ENCODE measurements at places on chromosomes 5 and 9.

GRCh38 chr5:119037496-119038215, 33.2 kb upstream of the DMXL1 start:
- no peak for DNase-seq

DNA sequence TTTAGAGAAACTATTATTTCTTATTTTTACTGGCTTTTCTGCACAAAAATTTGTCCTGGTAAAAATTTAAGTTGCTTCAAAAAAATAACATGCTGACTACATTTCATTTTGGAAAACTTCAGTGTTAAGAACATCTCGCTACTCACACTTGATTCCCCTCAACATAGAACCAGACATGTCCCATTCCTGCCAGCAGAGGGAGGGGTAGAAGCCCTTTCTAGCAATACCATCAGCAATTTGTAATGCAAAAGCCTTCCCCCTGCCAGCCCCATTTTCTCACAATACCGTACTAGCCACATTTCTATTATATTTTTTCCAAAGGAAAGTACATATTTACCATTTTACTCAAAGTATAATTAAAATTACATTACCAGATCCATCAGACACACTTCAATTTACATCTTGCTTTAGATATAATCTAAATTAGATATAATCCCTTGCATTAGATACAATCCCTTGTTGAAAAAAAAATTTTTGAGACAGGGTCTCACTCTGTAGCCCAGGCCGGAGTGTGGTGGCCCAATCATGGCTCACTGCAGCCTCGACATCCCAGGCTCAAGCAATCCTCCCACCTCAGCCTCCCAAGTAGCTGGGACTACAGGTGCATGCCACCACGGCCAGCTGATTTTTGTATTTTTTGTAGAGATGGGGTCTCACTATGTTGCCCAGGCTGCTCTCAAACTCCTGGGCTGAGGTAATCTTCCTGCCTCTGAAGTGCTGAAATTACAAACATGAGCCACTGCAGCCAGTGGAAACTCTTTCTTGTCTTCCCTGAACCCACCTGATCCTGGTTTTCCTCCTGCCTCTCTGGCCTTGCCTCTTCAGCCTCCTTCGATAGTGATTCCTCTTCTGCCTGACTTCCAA, 39.6 kb upstream of the IDNK start:
- DNase-seq: peak; percentile 75

GRCh38 chr9:78239506-78239905, 3.6 kb downstream of the CEP78 start:
- no peak for DNase-seq

GRCh38 chr5:145920542-145921210, 15.7 kb upstream of the SH3RF2 start:
- DNase-seq: no peak

DNA sequence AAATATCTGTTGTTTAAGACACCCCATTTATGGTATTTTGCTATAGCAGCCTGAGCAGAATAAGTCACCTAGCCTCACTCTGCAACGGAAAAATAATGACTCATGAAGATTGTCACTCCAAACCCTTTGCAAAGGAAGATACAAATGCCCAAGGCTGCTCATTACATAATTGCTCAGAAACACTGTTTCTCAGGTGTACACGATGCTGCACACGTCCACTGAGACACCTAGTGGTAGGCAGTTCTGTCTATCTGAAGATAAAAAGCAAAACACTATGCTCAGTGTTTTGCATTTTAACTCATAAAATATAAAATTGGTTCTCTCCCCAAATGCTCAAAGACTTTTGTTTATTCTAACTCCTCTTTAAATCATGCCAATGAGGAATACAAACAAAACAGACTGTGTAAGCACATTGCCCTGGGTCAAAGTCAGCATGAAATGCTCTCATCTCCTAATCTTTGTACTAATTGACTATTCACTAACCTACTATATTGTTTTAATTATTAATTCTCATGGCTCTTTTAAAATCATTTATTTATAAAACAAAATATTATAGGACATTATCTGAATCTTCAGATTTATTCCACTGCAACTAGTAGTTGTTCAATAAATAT, 7.7 kb upstream of the TSLP start:
- DNase-seq: peak; percentile 39

DNA sequence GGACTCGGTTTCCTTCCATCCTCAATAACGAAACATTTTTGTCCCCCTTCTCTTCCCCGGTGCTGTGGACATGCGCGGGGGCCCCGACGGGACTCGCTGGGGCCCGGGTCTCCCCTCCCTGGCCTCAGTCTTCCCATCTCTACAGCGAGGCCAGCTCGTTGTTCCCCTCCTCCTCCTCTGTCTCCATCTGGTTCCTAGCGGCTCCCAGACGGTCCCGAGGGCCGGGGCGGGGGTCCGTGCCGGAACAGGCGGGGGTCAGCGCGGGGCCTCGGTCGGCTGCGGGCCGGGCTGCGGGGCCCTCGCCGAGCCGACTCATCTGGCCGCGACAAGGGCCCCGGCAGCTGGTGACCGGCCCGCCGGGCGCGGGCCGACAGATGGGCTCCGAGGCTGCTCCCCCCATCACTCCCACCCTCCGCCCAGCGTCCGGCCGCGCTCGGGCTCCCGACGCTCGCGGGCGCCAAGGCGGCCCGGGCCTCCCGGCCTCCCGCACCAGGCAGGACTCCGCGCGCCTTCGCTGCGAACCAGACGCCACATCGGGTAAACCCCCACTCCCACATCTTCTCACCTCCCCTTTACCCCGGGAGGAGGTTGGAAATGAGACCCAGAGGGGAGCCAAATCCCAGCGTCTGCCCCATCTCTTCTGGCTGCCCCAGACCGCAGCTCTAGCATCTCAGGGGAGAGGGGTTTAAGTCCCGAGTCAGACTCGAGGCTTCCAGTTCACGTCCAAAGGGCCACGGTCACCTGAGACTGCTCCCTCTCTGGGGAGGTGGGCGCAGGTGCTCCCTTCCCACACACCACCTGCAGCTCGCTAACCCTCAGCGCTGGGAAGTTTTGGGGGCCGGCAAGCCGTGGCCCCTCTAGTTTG, 8.1 kb downstream of the BARHL1 start:
- no peak for DNase-seq

DNA sequence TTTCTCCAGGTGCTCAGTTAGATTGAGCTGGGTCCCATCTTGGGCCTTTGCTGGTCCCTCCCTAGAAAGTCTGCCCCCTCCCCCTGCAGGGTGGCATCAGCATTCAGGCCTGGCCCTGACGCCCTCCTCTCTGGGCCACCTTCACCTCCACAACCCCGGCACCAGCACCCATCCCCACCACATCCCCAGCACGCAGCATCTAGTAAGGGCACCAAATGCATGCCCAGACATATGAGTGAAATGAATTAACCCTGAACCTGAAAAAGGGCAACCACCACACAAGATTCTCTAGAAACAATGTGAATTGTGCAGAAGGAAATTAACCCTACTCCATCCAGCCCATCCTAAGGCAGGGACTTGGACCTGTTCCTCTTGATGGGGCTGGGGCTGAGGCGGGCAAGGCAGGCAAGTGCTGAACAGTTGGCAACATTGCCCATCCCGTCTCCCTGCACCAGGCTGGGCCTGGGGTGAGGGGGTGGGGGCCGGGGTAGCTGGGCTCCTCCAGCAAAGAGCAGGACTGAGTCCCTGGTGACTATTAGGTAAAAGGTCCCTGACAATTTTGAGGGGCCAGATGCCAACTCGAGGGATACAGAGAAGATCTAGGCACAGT, 125.9 kb downstream of the KCNIP1 start:
- DNase-seq: no peak

All from RKO (cell line).